ENCODE measurements at places on chromosomes 3 and 15.

DNA sequence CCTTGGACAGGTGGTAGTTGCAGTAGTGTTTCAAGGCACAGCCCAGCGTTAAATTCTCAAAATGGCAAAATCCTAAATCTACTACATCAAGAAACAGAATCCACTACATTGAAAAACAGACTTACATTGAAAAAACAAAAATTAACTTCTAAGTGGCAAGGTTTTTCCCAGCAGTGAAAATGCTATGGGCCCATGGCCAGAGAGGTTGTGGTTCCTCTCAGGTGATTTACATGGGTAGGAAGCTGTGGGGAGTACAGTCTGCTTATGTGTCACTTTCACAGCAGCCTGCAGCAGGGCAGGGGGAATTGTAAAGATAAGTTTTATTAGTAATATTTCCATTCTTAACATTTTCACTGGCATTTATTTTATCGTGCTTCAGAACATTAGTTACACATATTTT, 24.9 kb downstream of the TTC14 start:
- DNase-seq = no peak

- DNase-seq = no peak
Measured at GRCh38 chr3:18544146-18544545, 119.0 kb upstream of the SATB1 start.

DNA sequence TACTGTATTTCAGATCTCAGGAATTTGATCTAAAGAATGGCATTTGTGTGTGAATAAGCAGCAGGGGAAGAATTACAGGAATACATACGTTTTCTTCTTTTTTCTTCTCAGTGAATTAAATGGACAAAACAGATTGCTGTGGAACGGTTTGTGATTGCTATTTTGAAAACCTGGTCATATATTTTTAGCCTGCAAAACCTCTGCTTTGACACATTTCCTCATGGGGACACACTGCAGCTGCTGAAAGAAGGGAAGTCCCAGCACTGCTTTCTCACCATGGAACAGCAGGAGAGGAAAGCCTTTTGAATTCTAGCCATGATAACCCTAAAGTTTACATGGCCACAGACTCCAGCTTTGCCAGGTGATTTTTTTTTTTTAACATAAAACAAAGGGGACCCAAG, 315.0 kb downstream of the OXSM start:
- no peak for DNase-seq

- no peak for DNase-seq
Measured at GRCh38 chr15:31307270-31308184, 19.1 kb upstream of the KLF13 start.

DNA sequence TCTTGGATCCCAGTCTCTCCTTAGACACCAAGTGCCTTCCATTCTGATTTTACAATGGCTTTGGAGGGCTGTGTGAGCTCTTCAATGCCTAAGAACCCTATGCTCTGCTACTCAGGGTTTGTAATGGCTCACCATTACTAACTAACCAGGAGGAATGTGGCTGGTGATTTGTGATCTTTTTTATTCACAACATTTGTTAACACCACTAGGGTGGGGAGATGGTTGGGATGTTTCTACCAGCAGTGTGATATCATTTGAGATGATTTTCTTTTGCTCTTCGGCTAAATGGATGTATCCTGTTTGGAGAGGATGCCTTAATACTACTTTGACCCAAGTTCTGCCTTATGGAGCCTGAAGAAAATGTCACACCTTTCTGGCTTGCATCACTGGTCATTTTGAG, 226.9 kb downstream of the MFSD1 start:
- DNase-seq = no peak

- DNase-seq = no peak
Measured at GRCh38 chr3:116314476-116314875, 130.8 kb downstream of the LSAMP start.

DNA sequence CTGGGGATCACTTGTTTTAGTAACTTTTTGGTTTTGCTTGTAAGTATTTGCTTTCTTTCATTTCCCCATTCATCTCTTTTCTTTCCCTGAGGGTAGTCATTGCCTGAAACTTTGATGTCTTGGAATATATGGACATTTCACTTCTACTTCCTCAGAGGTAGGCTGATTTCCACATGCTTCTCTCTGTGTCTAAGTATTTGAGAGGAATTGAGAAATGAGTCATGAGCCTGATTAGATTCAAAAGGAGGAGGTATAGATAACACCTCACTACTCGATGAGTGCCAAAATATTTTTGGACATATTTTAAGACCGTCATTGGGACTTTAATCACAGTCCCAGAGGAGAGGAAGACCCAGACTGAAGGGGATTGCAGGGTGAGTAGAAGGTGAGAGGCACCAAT, 480.1 kb upstream of the SGO1 start:
- DNase-seq = no peak

- DNase-seq = no peak
Measured at GRCh38 chr3:52109611-52110301, 44.5 kb downstream of the POC1A start.

- DNase-seq = no peak
Measured at GRCh38 chr3:77191640-77192039, 151.7 kb downstream of the ROBO2 start.

DNA sequence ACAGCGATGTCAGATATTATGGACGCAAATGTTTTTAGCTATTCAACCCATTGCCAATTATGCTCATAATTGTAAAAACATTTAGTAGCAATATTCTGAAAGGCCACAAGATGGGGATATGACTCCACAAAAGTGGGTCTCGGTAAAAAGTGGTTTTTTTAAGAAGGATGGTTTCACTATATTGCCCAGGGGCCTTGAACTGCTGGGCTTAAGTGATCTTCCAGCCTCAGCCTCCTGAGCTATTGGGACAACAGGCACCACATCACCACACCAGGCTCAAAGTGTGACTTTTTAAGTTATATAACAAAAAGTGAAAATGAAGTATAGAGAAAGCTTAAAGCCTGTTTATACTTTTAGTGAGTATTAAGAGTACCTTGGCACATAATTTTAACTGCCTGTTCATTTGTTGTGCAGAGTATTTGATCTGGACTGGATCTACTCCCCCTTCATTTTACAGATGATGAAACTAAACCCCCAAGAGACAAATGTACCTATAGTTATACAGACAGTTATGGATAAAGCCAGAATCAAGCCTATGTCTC, 9.4 kb downstream of the NAA50 start:
- DNase-seq = peak; percentile 2

- no peak for DNase-seq
Measured at GRCh38 chr3:34919025-34919424, 720.3 kb upstream of the ARPP21 start.

DNA sequence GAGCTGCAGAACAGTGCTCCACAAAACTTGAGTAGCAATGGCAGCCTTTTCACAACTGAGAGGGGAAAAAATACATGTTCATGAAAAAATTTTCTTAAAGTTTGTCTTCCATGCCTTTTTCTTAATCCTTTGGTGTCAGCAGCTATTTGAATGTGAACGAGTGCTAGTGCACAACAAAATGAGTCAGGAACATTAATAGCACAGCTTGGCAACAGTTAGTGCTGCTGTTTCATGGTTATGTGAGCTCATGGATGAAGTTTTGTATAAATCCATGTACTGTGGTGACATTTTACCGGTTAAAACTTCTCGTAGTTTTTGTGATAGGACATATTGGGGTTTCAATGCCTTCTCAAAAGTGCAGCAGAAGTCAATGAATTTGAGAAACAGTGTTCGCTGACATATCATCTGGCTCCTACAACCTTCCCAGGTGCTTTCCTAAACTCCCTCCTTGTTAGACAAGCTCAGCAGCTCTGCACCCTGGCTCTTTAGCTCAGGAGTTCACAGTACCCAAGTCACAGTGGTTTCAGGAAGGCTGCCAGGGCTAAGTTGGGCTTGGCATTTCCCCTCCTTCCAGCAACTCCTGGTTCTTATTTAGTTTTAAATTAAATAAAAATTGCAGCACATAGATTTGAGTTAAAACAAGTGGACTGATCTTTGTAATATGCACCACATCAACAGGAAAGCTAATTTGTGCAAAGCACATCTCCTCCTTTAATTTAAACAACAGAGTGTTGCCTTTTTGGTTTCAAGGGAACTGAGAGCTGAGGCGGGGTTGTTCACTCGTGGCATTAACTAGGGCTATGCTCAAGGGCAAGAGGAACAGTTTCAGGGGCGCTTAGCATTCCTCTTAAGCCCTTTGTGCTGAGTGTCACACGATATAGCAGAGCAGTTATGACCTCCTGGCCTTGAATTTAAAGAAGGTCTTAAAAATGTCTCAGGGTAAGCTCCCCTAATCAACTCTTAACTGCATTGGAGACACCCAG, 362.8 kb downstream of the CHST2 start:
- no peak for DNase-seq

GRCh38 chr3:64685800-64686445, 1.9 kb downstream of the ADAMTS9 start:
- DNase-seq = peak; percentile 46

DNA sequence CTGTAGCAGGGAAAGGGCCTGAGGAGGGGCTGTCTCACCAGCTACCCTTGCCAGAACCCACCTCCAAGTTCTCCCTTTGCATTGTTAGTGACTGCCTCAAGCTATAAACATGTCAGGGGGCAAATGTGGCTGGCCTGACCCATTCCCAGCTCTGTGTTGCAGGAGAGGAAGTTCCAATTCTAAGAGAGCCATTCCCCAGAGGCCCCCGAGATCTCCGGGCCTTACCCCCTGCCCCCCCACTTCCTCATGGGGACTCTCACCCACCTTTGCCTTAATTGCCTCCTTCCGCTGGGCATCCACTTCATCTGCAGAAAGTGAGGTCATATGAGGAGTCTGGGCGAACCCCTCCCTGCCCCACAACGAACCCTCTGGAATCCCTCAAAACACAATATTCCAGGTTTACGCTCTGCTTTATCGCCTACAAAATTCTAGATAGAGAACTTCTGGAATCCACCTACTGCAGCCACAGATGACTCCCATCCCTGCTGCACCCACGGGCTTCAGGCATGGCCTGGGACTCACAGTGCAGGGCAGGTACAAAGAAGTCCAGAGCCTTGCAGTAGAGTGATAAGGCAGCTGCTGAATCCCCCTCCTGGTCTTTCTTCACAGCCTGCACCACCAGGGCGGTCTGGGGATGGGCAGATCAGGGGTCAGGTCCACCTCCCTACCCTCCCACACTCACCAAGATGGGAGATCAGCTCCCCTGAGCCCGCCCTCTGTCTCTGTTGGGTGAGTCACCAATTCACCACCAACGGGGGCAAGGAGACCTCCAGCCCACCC, 4.0 kb downstream of the ULK3 start:
- DNase-seq = no peak

- DNase-seq = no peak
Measured at GRCh38 chr3:115838786-115839185, 215.5 kb downstream of the GAP43 start.

- DNase-seq = no peak
Measured at GRCh38 chr3:61901496-61901895, 340.1 kb downstream of the PTPRG start.

DNA sequence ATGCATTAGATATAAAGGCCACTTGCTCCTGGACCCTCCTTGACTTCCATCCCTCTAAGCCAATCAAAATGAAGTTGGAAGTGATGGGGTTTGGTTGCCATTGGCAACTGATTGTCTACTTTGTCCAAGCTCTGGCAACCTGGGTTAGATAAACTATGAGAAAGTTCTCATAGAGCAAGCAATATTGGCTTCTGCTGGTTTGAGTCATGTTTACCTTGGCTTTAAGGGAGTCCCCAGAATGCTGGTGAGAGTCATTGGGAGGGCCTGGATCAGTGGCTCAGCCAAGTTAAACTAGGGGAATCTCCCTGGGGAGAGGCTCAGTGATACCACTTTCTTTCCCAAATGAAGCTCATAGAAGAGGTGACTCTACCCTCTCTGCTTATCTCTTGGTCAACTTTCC, 176.3 kb upstream of the ROPN1 start:
- no peak for DNase-seq

Measured in NCI-H345 (cell line).